ENCODE measurements at places on chromosomes 7 and 10. TPM values are rescaled to one million over a fixed set of nuclear protein-coding genes. Genes with fewer than 3 reads are reported as not detected.
A peak's percentile ranks its signal among the peaks of the same experiment; 100 is the strongest.

The CRPPA gene
- 10.4 TPM for total RNA-seq

- no peak for DNase-seq
- no peak overlapping the region for H3K27ac ChIP-seq
- H3K4me3 ChIP-seq, result no peak overlapping the region
These were observed 351.2 kb downstream of the DGKB start for GRCh38 chr7:14551310-14551709.

DNA sequence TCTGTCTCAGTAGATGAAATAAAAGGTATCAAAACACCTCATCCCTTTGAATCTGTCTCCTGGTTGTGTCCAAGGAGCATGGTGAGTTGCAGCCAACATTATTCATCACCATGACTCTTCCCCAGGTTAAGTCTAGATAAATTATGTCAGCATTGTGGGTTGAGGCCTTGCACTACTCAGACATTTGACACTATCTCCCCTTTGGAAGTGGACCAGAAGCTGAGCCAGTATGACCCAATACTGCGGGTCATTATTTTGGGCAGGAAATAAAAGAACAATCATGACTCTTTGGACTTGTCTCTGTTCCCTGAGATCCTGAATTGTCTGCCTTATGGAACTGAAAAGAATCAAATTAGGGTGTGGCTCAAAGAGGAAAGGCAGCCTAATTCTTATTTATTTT lies 168.2 kb upstream of the FAM171A1 start:
- H3K36me3 ChIP-seq, result no peaks in the 10 kb centered on the region
- no peaks in the 10 kb centered on the region for H3K27me3 ChIP-seq
- no peak overlapping the region for H3K4me3 ChIP-seq
- H3K4me1 ChIP-seq, result no peaks in the 10 kb centered on the region
- DNase-seq, result no peak

DNA sequence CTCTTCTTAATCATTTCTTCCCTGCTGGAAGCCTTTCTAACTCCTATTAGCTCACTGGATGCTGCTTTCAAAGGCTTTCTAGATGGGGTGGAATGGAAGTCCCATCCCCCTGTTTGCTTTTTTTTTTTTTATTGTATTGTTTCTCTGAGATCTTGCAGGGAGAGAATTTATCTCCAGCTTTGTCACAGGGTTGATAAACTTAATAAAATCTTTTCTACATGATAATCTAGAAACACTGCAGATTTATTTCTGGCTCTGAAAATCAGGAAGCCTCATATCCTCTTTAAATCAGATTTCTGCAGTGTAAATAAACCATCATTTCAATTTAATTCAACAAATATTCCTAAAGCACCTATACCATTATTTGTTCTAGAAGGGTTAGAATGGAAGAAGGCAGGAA lies 37.2 kb upstream of the CHCHD3 start:
- H3K36me3 ChIP-seq, result no peaks in the 10 kb centered on the region
- no peaks in the 10 kb centered on the region for H3K27me3 ChIP-seq
- DNase-seq, result no peak
- no peak overlapping the region for H3K27ac ChIP-seq

- peaks cover 13% of the 10 kb centered on the region for H3K27me3 ChIP-seq
- H3K36me3 ChIP-seq, result no peaks in the 10 kb centered on the region
- H3K4me1 ChIP-seq, result peaks cover 8% of the 10 kb centered on the region
- no peak overlapping the region for H3K27ac ChIP-seq
These were observed 21.4 kb upstream of the OPN4 start for GRCh38 chr10:86632951-86633350.

DNA sequence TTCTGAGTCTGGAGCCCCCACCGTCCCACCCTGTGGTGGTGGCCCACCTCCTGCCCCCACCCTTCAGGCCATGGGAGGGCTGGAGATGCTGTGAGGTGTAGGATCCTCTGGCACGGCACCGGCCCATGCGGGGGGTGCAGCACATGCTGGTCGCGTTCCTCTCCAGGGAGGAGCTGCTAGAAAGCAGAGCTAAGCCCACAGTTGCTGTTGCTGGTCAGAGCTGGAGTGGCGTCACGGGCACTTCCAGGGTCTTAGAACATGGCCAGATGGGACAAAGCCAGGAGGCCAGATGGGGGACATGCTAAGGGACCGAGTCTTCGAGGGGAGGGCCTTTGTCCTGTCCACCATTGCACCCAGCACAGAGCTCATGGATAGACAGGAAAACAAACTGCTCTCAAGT lies 21.6 kb downstream of the AGAP3 start:
- peaks cover 19% of the 10 kb centered on the region for H3K4me1 ChIP-seq
- H3K27me3 ChIP-seq, result no peaks in the 10 kb centered on the region
- H3K4me3 ChIP-seq, result no peak overlapping the region
- no peak overlapping the region for H3K27ac ChIP-seq
- no peak for DNase-seq

- no peaks in the 10 kb centered on the region for H3K27me3 ChIP-seq
- H3K4me1 ChIP-seq, result no peaks in the 10 kb centered on the region
- no peaks in the 10 kb centered on the region for H3K36me3 ChIP-seq
- no peak overlapping the region for H3K27ac ChIP-seq
These were observed 81.0 kb downstream of the CNOT4 start for GRCh38 chr7:135428879-135429278.

- H3K27me3 ChIP-seq, result no peaks in the 10 kb centered on the region
- H3K27ac ChIP-seq, result no peak overlapping the region
- peaks cover 26% of the 10 kb centered on the region for H3K4me1 ChIP-seq
- no peak for DNase-seq
These were observed 118.1 kb downstream of the INPP5A start for GRCh38 chr10:132655735-132656134.

The OPN1SW gene
- total RNA-seq, result not detected

The TAX1BP1 gene
- 119 TPM for total RNA-seq

The CHST3 gene
- 32.4 TPM for total RNA-seq

- no peaks in the 10 kb centered on the region for H3K27me3 ChIP-seq
- H3K36me3 ChIP-seq, result no peaks in the 10 kb centered on the region
- peak; percentile 10 for DNase-seq
- H3K4me3 ChIP-seq, result no peak overlapping the region
These were observed 80.7 kb downstream of the GCC1 start for GRCh38 chr7:127504715-127505114.

The NPY4R gene
- 0.30 TPM for total RNA-seq

The FAM25C gene
- total RNA-seq, result not detected

- no peaks in the 10 kb centered on the region for H3K27me3 ChIP-seq
- no peaks in the 10 kb centered on the region for H3K4me1 ChIP-seq
- H3K27ac ChIP-seq, result no peak overlapping the region
These were observed 34.6 kb upstream of the PDK4 start for GRCh38 chr7:95630702-95631458.

GRCh38 chr10:49647985-49648795 lies 31.3 kb upstream of the C10orf53 start:
- no peak overlapping the region for H3K27ac ChIP-seq
- no peaks in the 10 kb centered on the region for H3K36me3 ChIP-seq
- H3K27me3 ChIP-seq, result peaks cover 4% of the 10 kb centered on the region
- peaks cover 10% of the 10 kb centered on the region for H3K4me1 ChIP-seq

Measured in spinal cord (tissue), 10 donors.